GM23338 (cell line): ENCODE measurements at places on chromosomes 1 and 21. TPM values are rescaled to one million over a fixed set of nuclear protein-coding genes. Genes with fewer than 3 reads are reported as not detected.

IGSF21 gene
- total RNA-seq = 15.6 and 17.9 TPM in 2 replicates

USF1 gene
- total RNA-seq = 71.7 and 74.8 TPM in 2 replicates

GRCh38 chr1:34265396-34265795, 88.7 kb downstream of the C1orf94 start:
- peaks cover 4% of the 10 kb centered on the region; the same call in 1 of the 2 replicates for H3K4me1 ChIP-seq
- no peaks in the 10 kb centered on the region for H3K27me3 ChIP-seq
- no peaks in the 10 kb centered on the region for H3K36me3 ChIP-seq
- no peak overlapping the region for H3K27ac ChIP-seq

DNA sequence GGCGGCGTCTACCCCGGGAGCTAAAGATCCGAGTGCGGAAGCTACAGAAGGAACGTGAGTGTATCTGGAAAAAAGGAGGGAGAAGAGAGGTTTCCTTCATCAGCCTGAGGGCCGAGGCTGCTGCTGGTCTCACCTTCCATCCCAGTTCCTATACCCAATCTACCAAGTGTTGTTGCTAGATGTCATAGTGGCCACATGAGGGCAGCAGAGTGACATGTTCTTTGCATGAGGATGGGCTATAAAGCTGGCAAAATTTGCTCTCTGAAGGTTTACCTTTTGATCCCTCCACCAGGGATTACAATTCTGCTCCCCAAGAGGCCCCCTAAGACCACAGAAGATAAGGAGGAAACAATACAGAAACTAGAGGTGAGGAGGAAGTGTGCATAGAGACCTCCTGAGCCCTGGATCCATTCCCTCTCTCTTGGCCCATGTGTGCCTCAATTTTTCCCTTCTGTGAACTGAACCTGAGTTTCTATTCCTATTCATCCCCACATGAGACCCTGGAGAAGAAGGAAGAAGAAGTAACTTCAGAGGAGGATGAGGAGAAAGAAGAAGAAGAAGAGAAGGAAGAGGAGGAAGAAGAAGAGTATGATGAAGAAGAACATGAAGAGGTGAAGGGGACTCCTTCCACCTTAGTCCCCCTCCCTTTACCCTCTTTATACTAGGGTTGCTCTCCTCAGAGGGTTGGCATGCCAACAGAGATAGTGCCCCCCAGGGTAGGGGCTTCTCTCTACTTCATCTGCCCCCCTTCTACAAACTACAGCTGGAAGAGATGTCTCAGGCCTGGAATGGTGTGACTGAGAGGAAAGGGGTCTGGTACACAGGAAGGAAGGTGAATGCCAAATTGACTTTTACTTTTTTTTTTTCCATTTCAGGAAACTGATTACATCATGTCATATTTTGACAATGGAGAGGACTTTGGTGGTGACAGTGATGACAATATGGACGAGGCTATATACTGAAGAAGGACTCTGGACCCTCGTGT, 13.3 kb downstream of the POLR3GL start:
- H3K27ac ChIP-seq = peak overlapping the region; percentile 91
- no peaks in the 10 kb centered on the region for H3K36me3 ChIP-seq
- H3K4me3 ChIP-seq = peak overlapping the region; percentile 27
- peak; percentile 92 for DNase-seq
- H3K27me3 ChIP-seq = no peaks in the 10 kb centered on the region
- H3K4me1 ChIP-seq = peaks cover 17% of the 10 kb centered on the region
